GM03348 (cell line): ENCODE measurements at places on chromosomes 1 and 21.

DNA sequence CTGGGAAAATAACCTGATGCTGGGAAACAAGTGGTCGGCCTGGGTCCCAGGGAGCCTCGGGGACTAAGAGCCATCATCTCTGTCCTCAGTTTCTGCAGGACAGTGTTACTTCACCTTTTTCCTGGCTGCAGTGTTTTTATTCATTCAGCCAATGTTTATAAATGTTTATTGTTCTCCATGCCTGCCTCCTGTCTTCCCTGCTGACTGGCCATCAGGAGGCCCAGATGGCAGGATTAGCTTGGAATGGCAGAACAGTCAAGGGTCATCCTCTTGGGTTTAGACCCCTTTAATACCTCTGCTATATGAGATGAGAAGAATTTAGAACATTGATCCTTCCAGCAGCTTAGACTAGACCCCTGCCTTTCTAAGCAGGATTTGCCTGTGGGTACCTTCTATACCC is 13.3 kb downstream of the MAPKAPK2 start:
- DNase-seq = no peak

GRCh38 chr21:40282912-40283886 is 416.0 kb downstream of the PCP4 start:
- DNase-seq = no peak

- DNase-seq = peak; percentile 17
Observed at GRCh38 chr1:98556521-98557158, 104.9 kb upstream of the SNX7 start.

- no peak for DNase-seq
Observed at GRCh38 chr1:12708396-12709090, 7.4 kb upstream of the AADACL3 start.

DNA sequence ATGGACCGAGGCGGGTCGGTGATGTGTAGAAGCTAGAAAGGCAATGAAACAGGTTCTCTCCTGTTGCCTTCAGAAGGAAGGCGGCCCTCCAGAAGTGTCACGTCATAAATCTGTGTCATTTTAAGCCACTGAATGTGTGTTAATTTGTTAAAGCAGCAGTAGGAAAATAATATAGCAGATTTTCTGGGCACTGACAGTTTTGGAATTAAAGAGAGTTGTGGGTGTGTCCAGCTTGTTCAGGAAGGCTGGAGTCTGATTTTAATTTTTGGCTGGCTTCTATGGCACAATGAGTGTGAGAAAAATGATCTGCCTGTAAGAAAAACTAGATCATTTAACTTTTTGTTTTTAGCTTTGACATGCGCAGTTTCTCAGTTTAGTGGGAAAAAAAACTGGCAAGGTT is 177.3 kb downstream of the EDEM3 start:
- DNase-seq = no peak

GRCh38 chr21:21001591-21002100 is 3.4 kb downstream of the NCAM2 start:
- no peak for DNase-seq

- no peak for DNase-seq
Observed at GRCh38 chr1:94218332-94218731, 19.1 kb downstream of the ARHGAP29 start.

DNA sequence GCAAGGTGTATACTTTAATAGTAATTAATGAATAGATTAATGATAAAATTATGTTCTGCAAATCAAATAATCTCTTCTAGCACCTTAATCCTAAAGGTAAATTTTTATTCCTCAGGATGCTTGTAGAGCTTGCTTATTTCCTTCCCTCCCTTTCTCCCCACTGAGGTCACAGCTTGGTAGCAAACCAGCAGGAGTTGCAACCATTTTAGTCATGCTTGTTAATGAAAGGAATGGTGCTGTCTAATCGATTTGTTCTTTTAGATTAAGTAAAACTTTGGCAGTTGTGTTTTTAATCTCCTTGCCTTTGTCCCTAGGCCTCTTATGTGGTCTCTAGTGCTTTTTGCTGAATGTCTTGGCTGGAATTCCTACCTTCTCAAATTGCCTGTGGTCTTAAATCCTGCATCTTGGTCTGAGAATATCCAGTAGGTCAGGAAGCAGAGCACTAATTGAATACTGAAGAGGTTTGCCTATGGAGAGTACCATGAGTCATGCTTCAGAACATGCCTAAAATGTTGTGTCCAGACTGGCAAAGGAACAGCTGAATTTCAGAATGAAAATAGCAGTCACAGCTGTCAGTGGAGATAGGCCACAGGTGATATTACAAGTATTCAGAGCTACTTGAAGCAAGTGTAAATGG is 36.3 kb upstream of the RWDD3 start:
- peak; percentile 22 for DNase-seq

DNA sequence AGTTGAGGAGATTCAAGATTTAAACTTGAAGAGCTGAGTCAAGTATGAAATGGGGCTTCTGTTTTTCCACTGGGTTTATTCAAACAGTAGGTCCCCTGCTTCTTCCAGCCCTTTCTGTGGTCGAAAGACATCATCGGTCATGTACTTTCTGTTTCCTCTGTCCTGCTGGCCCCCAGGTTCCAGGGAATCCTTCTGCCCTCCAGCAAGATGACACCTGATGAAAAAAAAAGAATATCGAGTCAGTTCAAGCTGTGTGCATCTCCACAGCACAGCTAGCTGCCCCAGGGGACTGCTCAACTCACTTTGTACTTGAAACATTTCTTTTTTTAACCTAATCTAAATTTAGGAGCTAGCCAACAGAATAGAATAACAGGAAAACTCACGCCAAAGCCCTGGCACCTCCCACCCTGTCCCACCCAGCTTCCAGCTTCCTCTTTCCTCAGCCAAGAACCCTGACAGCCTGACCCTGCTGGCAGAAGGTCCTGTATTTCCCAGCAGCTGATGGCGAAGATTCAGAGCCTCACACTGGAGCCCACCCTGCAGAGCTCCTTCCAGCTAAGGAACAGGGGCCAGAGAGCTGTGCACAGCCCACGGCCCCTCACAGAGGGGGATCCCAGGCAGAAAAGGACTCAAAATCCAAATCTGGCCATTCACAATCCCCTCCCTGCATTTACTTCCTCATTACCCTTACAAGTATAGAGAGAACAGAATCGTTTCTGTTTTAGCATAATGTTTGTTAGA is 176.5 kb downstream of the PSMG1 start:
- no peak for DNase-seq

DNA sequence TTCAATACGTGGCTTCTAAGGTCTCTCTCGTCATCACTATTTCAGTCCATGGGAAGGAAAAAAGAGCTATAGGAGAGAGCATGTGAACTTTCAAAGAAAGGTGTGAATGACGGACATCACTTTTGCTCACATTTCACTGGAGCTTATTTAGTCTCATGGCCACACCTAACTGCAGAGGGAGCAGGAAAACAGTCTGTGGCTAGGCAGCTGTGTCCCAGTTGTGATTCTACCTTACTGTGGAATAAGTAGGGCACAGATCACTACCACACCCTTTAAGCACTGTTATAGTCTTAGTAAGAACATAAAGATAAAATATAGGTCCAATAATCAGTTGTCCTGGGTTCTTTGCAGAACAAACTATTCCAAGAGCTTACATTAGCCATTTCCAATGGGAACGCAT is 192.9 kb downstream of the NRIP1 start:
- no peak for DNase-seq

- no peak for DNase-seq
Observed at GRCh38 chr1:87130438-87130837, 198.2 kb upstream of the LMO4 start.

DNA sequence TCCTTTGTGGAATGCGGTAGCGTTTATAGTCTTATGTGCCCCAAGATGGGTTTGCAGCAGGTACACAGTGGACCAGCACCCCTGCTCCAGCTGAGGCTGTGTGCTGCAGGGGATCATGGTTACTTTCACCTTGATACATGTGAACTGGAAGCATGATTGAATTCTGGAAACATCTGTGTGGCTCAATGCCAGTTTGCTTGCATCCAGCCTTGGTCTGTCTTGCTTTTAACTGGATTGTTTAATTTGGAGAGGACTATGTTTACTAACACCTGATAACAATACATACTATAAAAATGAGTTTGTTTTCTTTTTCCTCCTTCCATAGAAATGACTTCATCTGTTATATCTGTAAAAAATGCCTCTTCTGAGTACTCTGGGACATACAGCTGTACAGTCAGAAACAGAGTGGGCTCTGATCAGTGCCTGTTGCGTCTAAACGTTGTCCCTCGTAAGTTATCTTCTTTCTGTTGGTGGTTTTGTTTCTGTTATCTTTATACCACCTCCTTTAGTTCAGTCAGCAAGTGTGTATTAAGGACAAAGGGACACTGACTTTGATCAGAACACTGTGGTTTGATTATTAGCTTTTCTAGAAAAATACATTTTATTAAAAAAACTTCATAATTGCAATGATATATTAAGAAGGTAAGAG is 47.7 kb downstream of the CXADR start:
- DNase-seq = no peak

DNA sequence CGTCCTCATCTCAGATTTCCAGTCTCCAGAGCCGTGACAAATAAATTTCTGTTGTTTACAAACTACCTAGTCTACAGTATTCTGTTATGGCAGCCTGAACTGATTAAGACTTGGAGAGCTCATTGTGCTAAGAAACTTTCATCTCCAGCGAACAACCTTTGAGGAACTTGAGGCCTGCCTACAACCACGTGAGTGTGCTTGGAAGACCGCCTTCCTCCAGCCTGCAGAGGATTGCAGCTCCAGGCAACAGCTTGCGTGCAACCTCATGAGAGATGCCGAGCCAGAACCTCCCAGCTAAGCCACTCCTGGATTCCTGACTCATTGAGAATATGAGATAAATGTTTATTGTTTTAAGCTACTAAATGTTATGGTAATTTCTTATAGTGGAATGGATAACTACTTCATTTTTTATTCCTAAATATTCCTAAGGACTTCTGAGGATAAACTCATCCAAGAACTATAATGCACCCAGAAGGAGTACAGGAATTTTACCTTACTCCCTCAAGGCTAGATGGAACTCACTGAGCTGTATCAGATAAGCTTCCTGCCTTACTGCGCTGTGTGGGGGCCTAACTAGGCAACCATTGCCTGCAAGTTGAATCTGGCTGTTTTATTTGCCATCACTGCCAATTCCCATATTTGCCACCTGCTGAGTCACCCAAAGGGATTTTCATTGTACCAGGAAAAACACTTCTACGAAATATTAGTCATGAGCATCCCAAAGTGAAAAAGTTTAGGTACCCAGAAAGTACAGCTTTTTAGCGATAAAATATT is 17.6 kb downstream of the FAM177B start:
- DNase-seq = peak; percentile 87

DNA sequence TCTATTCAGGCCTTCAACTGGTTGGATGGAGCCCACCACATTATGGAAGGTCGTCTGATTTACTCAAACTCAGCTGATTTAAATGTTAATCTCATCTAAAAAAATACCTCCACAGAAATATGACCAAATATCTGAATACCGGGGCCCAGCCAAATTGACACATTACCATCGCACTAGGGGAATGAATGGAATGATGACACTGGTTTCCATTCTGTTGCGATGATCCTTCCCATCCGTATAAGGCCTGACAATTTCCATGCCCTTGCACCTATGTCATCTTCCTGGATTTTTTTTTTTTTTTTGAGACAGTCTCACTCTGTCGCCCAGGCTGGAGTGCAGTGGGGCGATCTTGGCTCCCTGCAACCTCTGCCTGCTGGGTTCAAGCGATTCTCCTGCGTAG is 397.5 kb downstream of the KIF26B start:
- no peak for DNase-seq

DNA sequence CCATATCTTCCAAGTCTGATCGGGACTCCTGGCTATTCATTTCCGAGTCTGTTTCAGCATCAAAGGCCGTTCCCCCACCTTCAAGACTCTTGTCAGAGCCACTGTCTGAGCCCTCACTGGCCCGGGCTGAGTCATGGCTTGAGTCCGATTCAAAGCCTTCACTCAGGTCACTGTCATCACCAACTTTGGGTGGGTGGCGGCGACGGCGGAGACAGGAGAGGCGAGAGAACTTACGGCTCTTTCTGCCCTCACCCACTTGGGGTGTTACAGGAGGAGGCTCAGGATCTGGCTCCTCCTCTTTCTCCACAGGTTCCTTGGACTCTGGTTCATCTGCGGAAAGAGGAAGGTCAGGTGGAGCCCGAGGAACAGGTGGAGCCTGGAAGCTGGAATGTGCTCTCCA is 16.6 kb downstream of the SMG5 start:
- DNase-seq = no peak

DNA sequence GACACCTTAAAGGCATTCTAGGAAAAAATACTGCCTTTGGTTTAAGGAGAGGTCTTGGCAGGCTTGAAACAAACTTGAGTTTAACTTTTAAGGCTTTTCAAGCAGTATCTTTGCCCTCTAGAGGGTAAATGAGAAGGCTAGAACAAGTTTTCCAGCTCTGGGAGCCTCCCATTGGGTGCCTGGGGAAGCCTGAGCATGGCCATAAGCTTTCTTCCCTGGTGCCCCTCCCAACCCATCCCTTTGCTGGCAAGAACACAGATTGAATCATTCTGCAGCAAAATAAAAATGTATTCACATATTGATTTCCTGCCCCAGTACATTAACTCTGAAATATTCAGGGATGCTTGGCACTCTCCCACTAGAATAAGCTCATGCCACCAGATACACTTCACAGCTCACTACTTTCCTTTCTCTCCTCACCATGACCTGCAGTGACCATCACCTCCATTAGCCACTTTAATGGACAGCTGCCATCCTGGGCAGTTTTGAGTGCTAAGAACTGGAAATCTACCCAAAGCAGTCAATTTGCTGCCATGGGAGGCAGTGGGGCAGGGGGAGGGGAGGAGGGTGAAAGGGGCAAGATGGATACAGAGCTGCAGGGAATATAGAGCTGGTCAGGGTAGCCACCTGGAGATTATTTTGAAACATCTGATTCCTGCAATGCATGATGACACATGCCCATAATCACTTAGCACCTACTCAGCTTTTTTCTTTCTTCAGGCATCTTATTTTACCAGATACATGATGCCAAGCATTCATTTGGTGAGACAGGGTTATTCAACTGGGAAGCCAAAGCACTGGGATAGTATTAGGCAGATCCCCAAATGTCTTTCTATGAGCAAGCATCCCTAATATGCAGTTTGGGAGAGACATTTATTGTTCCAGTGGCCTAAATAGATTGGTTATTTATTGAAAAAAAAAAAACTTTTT is 140.6 kb downstream of the SYT2 start:
- no peak for DNase-seq
